ENCODE measurements at places on chromosomes 5 and 9.

DNA sequence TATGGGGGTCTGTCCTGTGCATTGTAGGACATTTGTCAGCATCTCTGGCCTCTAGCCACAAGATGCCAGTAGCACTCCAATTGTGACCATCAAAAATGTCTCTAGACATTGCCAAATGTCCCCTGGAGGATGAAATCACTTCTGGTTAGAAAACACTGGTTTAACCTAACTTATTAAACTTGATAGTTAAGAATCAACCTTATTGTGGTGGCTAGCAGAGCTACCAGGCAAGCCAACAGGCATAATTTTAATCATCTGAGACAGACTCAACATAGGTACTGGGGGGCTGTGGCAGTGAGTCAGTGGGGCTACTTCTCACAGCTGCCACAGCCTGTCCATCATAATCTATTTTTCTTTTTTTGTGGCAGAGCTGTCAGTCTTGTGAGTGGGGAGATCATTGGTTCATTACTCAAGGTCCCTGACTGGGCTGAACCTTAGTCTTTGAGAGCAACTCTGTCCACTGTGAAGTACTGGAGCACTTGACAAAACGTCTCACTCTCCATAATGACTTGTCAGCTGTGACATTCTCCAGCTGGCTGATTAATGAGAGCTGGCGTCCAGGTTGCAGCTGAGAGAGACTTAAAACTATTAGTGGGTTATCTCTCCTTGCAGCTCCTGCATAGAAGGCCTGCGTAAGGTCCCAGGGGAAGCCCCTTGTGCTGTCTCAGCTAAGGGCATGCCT lies 107.9 kb downstream of the DCP2 start:
- no peak for DNase-seq

- DNase-seq, result no peak
Observed at GRCh38 chr9:2919347-2919746, 75.5 kb upstream of the PUM3 start.

DNA sequence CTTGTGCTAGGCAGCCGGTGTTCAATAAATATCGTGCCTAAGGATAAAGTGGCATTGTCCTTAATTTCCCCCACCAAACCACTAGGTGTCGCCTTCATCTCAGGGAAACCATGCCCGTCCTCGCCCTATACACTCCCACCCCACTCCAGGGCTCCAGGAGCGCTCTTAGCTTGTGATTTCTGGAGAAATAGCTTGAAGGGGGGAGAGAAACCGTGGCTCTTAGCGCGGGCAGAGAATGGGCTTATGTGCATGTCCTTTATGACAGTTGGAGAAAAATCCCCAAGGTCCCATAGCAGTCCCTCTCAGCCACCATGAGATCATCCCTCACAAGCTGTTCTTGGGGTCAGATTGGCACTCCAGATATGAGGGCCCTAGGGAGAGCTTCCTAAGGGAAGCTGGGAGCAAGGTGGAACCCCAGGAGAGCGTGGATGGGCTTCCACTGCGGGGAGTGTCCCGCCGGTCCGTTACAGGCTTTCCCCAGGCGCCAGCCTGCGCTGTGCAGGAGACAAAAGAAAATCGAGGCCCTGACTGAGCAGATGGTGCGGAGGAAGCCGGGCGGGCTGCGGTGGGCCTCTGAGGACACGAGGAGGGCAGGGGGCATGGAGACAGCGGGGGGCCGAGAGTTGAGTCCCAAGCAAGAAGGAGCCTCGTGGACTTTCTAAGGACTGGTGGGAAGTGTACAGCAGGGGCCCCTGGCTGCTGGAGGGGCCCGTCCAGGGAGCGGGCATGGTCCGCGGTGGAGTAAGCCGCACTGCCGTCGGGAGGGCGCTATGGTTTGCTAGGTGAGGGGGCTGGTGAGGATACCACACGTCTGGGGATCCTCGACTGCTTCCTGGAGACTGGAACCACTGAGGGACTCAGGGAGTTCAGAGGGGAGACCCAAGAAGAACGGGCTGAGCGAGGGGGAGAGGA lies 750 bp upstream of the NPR2 start:
- peak; percentile 60 for DNase-seq

GRCh38 chr9:110928599-110928998 lies 109.7 kb downstream of the LPAR1 start:
- no peak for DNase-seq

GRCh38 chr5:30355675-30356074 lies 837.8 kb upstream of the CDH6 start:
- no peak for DNase-seq

DNA sequence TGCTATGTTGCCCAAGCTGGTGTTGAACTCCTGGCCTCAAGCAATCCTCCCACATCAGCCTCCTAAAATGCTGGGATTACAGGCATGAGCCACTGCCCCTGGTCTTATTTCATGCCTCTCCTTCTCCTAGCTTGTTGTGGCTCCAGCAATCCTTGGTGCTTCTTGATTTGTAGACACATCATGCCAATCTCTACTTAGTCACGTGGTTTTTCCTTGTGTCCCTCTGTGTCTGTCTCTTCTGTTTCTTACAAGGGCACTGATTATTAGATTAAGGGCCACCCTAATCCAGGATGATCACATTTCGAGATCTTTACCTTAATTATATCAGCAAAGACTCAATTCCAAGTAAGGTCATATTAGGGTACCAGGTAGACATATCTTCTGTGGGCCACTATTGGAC lies 9.2 kb upstream of the IL31RA start:
- DNase-seq, result no peak

DNA sequence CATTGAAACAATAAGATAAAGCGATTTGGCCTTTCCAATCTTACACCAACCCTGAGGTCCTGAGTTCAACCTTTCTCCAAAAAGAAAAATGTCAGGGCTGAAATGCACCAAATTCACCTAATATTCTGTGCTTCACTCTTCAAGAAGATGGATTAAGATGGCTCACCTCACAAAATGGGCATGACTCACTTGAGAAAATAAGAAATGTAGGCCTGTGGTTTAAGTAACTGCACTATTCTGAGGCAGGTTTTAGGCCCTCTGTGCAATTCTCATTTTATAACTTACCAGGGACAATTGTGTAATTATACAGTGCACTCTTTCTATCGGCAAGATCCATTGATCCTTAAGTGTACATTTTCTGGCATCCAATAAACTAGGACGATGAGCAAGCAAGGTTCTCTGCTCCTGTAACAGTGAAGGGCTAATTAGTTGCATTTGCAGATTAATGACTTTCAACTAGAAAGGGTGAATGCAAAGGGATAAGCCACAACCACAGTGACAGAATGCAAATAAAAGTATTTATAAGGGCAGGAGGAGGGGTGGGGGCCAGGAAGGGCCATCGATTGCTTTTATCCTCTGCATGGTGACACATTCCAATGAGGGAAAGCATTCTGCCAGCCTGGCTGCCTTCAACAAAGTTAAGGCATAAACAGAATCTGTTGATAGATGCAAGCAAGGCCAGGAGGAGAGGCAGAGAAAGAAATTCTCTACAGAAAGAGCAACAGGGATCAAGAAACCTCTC lies 214.5 kb downstream of the CAAP1 start:
- peak; percentile 23 for DNase-seq

DNA sequence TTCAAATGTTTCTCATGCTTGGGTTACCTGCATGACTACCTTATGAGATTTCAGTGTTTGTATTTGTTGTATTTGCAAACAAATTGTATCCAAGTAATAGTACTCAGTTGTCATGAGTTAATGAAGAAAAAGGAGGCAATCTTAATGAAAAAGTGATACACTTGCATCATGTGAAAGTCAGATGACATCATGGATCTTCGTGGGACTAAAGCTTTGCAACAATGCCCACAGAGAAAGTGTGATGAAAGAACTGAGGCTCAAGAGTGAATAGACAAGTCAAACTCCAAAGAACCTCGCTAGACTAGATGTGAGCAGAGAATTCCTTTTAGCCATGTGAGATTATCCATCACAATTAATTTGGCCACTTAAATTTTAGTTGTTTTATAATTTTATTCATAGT lies 75.4 kb upstream of the ADRB2 start:
- no peak for DNase-seq

DNA sequence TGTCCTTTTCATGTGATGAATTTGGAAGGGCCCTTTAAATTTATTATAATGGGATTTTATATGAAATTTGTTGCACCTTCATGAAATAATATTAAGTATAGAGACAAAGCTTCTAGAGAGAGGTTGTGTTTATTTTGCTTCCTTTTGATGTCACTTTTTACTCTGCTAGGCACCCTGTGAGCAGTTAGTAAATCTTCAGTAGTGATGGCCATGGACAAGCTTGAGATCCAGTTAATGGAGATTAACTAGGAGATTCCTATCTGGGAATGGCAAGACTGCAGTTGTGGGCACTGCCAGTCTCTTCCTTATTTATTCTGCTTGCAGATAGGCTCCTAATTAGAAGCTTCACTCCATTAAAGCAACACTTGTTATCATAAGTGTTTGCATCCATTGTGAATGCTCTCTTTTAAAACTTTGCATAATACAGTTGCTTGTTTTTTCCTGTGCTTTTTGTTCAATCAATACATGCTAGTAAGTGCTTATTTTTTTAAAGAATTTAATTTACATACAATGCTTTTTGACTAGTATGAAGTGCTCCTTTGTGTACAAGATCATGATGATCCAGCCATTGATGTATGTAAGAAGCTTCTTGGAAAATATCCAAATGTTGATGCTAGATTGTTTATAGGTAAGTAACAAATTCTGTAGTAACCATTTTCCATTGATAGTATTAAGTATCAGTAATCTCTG lies 25.9 kb downstream of the UGCG start:
- no peak for DNase-seq

GRCh38 chr9:75974016-75974766 lies 83.7 kb downstream of the PCSK5 start:
- DNase-seq, result no peak

DNA sequence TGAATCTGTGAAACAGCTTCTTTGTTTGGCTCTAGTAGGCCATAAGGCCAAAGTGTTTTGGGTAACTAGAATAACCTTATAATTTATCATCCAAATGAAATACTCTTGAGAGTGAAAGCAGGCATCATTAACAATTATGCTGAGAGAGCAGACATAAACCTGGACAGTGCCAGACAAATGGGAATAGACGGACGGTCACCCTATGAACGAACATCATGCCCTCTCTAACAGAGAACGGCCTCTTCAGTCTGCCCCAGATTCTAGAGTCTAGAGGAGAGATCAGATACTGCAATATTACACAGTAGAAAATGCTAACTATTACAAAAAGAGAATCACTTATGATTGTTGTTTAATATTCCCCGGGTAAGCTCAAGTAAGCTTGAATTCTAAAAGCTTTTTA lies 68.5 kb downstream of the APBA1 start:
- DNase-seq, result no peak

DNA sequence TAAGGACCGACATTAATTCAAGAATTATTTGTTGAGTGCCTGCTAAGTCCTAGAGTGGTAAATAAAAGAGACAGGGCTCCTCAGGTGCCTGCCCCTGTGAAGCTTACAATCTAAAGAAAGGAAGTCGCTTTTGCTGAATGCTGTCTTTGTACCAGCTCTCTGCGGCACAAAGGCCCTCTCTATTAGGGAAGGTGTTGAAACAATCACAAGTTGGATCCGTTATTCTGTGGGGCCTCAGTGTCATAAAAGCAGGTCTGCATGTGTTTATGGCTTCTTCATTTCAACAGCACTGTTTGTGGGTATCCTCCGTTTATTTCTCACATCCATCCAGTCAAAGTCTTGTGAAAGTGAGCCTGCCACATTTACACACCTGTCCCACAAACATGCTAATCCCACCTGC lies 7.0 kb upstream of the MVB12B start:
- no peak for DNase-seq

DNA sequence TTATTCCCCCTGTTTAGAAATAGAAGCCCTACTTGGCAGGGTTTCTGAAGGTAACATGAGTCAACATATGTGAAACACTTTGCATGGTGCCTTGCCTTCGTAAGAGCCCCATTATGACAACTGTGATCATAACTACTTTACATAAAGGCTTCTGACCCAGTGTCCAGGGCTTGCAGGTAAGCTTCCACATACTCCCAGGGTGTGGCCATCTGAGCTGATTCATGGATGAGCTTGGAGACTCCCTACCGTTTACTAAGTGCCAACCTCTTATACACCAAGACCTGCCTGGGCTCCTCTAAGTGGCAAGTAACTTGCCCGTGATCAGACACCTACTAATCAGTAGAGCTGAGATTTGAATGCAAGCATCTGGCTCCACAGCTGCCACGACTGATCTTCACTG lies 62.8 kb upstream of the C5orf58 start:
- DNase-seq, result peak; percentile 27

- no peak for DNase-seq
Observed at GRCh38 chr9:137707361-137707760, 88.6 kb downstream of the EHMT1 start.

DNA sequence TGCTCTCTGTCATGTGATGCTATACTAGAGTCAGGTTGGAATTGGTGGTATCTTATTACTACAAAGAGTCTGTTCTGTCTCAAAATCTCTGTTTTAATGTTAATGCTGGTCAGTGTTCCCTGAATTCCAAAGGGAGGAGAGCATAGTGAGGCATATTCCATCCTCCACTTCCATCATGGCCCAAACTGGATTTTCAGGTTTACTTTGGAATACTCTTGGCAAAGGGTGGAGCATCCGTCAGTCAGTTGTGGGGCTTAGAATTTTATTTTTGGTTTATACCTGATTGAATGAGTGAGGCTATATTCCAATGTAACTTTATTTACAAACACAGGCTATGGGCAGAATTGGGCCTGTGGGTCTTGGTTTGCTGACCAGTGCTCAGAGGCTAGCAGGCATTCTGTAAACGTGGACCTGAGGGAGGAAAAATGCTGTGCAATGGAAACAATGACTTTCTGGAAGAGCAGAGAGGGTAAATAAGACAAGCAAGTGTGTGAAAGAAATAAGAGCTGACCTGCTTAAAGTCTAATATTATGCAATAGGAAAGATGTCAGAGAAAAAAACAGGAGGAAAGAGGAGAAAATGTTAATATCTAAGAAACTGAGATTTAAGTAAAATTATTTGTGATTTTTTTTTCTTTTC lies 106.2 kb upstream of the CLINT1 start:
- no peak for DNase-seq

Data from mammary epithelial cell (primary cell).